Activated T-helper 2 cell treated with anti-CD3 and anti-CD28 coated beads, Interferon-gamma antibody, Interleukin-2, Interleukin-4, amounts not matched to agents 10 μg/mL and 5 μg/mL and 100 μg/mL, durations not matched to agents 14 hours and 24 hours and 36 hours (primary cell): ENCODE measurements at places on chromosomes 1 and 21.
A peak's percentile ranks its signal among the peaks of the same experiment; 100 is the strongest.

- H3K27ac ChIP-seq: no peak overlapping the region
- no peaks in the 10 kb centered on the region for H3K4me1 ChIP-seq
- no peak overlapping the region for H3K4me3 ChIP-seq
- no peaks in the 10 kb centered on the region for H3K27me3 ChIP-seq
- no peaks in the 10 kb centered on the region for H3K36me3 ChIP-seq
Measured at GRCh38 chr1:96370757-96371156, 350.8 kb upstream of the PTBP2 start.

DNA sequence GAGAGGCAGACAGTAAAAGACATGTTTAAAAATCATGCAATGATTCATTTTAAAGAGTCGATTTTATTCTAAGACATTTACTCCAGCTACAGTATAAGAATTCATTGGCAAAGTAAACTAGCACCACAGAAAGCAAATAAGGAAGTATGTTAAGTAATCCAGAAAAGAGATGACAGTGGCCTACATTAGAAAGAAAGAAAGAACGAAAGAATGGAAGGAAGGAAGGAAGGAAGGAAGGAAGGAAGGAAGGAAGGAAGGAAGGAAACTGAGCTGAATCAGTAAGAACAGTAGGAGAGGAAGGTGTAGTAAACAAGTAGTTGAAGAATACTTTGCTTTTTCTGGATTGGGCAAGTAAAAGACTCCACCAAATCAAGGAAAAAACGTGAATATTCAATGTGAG is 62.2 kb downstream of the ZZZ3 start:
- H3K27ac ChIP-seq: no peak overlapping the region
- H3K27me3 ChIP-seq: no peaks in the 10 kb centered on the region
- H3K36me3 ChIP-seq: peaks cover 40% of the 10 kb centered on the region
- DNase-seq: no peak

GRCh38 chr1:21653744-21654100 is 15.4 kb downstream of the RAP1GAP start:
- no peak overlapping the region for H3K27ac ChIP-seq
- H3K27me3 ChIP-seq: peaks cover 32% of the 10 kb centered on the region
- DNase-seq: no peak
- no peak overlapping the region for H3K4me3 ChIP-seq
- H3K36me3 ChIP-seq: no peaks in the 10 kb centered on the region
- H3K4me1 ChIP-seq: peaks cover 12% of the 10 kb centered on the region

- H3K27ac ChIP-seq: no peak overlapping the region
- no peak overlapping the region for H3K4me3 ChIP-seq
- no peaks in the 10 kb centered on the region for H3K27me3 ChIP-seq
- no peak for DNase-seq
- H3K4me1 ChIP-seq: no peaks in the 10 kb centered on the region
Measured at GRCh38 chr1:25867210-25867991, 8.1 kb downstream of the PAQR7 start.

GRCh38 chr1:155326020-155326526 is 5.4 kb downstream of the RUSC1 start:
- H3K27ac ChIP-seq: peak overlapping the region; percentile 37
- peaks cover 17% of the 10 kb centered on the region for H3K36me3 ChIP-seq
- H3K4me3 ChIP-seq: peak overlapping the region; percentile 68
- no peak for DNase-seq
- no peaks in the 10 kb centered on the region for H3K27me3 ChIP-seq
- peaks cover 16% of the 10 kb centered on the region for H3K4me1 ChIP-seq

DNA sequence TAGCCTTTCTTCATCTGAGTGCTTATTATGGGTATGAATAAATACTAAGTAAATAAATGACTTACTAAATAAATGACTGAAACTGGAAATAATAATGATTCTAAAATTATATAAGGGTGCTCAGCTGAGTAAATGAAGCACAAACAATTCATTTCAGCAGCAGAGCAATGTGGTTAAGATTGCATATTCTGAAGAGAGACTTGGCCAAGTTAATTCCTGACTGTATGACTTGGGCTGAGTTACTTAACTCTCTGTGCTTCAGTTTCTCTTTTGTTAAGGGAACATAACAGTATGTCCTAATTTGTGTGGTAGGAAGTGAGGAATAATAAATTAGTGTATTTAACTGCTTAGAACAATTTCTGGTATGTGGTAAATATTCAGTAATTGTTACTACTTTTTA is 19.1 kb downstream of the AGL start:
- no peaks in the 10 kb centered on the region for H3K27me3 ChIP-seq
- peaks cover 6% of the 10 kb centered on the region for H3K36me3 ChIP-seq
- no peaks in the 10 kb centered on the region for H3K4me1 ChIP-seq
- H3K4me3 ChIP-seq: no peak overlapping the region

DNA sequence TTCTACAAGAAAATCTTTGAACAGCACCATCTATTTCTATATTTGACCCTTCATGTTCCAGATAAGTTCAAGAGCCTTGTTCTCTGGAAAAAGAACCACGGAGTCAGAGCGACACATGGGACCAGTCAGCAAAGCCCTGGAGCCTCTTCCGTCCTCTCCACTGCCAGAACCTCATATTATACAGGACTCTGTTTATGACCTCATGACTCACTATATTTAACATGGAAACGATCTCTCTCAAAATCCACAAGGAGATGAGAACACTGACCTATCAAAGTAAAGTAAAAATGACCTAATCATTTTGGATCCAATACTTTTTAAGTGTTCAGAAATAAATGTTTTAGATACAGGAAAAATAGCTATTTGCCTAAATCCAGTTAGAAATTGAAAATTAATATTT is 124.6 kb upstream of the KRTAP19-8 start:
- H3K36me3 ChIP-seq: peaks cover 73% of the 10 kb centered on the region
- no peak for DNase-seq
- peak overlapping the region; percentile 23 for H3K4me3 ChIP-seq
- peak overlapping the region; percentile 45 for H3K27ac ChIP-seq
